ENCODE measurements at places on chromosomes 1 and 21. TPM values are rescaled to one million over a fixed set of nuclear protein-coding genes. Genes with fewer than 3 reads are reported as not detected.

DNA sequence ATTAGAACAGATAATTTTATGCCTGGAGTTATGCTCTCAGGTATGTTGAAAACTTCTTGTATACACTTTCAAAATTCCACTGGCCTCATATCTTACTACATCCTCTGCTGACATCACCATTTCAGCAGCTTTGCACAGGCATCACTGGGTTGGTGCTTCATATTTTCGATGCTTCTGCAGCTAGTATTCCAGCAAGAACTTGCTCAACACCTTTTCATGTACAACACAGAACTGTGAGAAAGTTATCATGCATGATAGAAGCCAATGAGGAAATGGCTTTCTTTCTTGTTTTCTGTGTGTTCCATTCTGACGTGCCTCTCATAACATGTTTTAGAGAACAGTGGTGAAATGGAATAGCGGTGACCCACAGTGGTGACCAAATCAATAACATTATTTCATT is 5.1 kb upstream of the GBP5 start:
- H3K27ac ChIP-seq = peak overlapping the region; percentile 88
- H3K4me3 ChIP-seq = peak overlapping the region; percentile 71
- no peak for DNase-seq
- peaks cover 19% of the 10 kb centered on the region for H3K36me3 ChIP-seq
- no peaks in the 10 kb centered on the region for H3K27me3 ChIP-seq

DNA sequence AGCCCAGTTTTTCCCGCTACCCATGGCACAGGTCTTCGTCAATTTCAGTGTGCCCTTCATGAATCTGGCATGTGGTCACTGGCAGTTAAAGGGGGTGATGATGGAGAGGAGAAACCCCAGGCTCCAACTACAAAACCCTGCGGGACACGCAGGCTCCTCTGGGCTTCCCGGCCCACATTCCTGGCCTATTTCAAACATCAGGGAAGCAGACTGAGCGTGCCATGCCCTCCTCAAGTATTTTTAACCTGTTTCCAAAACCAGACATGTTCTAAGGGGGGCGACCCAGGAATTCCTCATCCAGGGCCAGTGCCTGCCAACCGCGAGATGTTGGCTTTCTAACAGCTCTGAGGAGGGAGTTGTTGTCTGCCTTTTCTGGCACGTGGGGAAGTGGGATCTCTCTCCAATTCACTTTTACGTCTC is 85.1 kb downstream of the CAPZB start:
- H3K27ac ChIP-seq = no peak overlapping the region
- DNase-seq = no peak
- H3K4me1 ChIP-seq = peaks cover 20% of the 10 kb centered on the region
- H3K4me3 ChIP-seq = no peak overlapping the region
- H3K27me3 ChIP-seq = no peaks in the 10 kb centered on the region

DNA sequence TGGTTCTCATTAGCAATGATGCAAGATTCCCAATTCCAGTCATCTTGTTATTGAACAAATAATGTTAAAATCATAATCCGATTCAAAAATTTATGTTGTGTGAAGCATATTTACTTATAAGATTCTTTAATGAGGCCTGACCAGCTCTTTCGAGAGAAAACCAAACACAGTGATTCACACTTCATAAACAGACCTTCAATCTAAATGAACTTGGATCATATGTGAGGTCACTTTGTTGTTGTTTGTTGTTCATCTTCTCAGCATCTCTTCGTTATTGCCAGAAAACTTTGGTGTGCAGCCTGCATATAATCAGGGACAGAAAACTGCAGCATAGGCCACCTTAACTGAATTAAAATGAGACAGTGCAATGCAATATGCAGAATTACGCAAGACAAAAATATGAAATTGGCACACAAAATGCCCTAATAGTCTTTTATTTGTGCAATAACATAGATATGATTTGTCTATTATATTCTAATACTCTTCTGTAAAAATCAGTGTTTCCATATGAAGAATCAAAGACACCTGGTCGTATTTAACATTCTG is 30.1 kb downstream of the NCAM2 start:
- H3K36me3 ChIP-seq = no peaks in the 10 kb centered on the region
- no peaks in the 10 kb centered on the region for H3K27me3 ChIP-seq
- no peaks in the 10 kb centered on the region for H3K4me1 ChIP-seq
- no peak overlapping the region for H3K4me3 ChIP-seq
- DNase-seq = no peak

DNA sequence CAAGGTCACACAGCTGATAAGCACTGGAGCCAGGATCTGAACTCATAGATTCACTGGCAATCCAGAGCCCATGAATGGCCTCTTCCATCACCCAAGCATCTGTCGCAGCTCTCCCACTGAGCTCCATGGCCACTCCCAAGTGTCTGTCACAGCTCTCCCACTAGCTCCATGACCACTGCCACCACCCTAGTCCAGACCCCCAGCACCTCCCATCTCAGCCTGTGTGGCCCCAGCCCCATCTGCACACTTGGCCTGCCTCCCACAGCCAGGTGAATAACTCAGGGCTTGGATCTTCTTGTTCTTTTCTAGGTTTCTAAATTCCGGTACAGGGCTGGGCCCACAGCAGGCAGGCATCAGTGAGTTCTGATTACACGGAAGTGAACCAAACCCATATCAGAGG is 76.0 kb downstream of the GLIS1 start:
- H3K4me1 ChIP-seq = peaks cover 4% of the 10 kb centered on the region
- no peaks in the 10 kb centered on the region for H3K27me3 ChIP-seq
- no peak overlapping the region for H3K4me3 ChIP-seq
- H3K36me3 ChIP-seq = no peaks in the 10 kb centered on the region

DNA sequence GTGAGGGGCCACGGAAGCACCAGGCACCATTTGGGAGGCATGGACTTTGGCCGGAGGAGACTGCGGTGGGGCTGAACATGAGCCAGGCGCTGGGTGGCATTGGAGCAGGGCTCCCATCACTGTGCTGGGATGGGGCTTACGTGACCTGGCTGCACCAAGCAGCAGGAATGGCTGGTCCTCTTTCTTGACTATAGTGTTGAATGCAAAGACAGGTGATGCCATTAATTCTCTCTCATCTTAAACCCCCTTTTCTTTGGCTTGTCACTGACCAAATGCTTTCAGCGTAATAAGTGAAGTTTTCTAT is 447.9 kb downstream of the CAMTA1 start:
- H3K27me3 ChIP-seq = peaks cover 19% of the 10 kb centered on the region
- no peak for DNase-seq
- no peak overlapping the region for H3K4me3 ChIP-seq
- no peaks in the 10 kb centered on the region for H3K36me3 ChIP-seq
- H3K4me1 ChIP-seq = peaks cover 3% of the 10 kb centered on the region
- no peak overlapping the region for H3K27ac ChIP-seq

DNA sequence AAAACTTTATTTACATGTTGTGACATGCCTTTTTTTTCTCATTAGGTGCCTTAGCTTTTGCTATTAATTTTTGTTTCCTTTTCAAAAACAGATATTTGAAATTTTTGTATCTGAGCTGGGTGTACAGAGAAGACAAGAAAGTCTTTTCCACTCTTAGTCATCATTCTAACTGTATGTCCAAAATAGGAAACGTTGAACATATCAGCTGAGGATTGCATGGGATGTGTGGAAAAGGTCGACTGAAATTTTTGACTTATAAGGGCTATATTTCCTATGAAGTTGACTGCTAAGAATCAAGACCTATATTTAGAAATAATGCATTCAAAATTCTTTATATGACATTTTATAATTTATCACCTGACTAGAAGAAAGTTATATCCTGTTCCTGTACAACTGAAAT is 270.0 kb upstream of the ZRANB2 start:
- no peak overlapping the region for H3K4me3 ChIP-seq
- H3K36me3 ChIP-seq = no peaks in the 10 kb centered on the region
- no peak for DNase-seq

The KCNQ4 gene
- total RNA-seq = 1.5 TPM

The VASH2 gene
- 0.08 TPM for total RNA-seq

The FLG gene
- total RNA-seq = not detected
